Epithelial cell of alveolus of lung (primary cell): ENCODE measurements at places on chromosomes 7 and 10. TPM values are rescaled to one million over a fixed set of nuclear protein-coding genes. Genes with fewer than 3 reads are reported as not detected.

Gene EN2
- not detected in 2 replicates for total RNA-seq

Gene HNRNPF
- total RNA-seq: 199 and 209 TPM in 2 replicates

Gene CUBN
- total RNA-seq: 0.13 and 0.16 TPM in 2 replicates

Gene BTBD16
- total RNA-seq: not detected in 2 replicates

Gene NOC3L
- 7.7 and 19.1 TPM in 2 replicates for total RNA-seq
